ENCODE measurements at places on chromosomes 11 and 22. TPM values are rescaled to one million over a fixed set of nuclear protein-coding genes. Genes with fewer than 3 reads are reported as not detected.
A peak's percentile ranks its signal among the peaks of the same experiment; 100 is the strongest.

DNA sequence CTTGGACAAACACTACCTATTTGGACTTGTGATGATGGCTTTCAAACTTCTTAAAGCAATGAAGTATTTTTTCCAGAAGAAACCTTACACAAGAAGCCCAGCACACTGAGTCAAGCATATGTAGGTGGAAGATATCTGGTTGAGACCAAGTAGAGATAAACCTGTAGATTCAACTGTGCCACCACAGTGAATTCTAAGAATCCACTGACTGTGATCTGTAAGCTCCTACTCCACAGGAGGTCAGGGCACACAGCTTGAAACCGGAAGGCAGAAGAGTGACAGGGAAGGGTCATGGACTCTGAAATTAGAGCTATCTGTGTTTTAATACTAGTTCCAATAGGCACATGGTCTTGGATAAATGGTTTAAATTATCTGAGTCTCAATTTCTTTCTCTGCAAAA lies 404.5 kb downstream of the ETS1 start:
- DNase-seq: no peak

Gene AMBRA1
- 29.4 TPM for total RNA-seq

Gene EXPH5
- total RNA-seq: 2.0 TPM

Gene IL10RA
- total RNA-seq: 203 TPM

Gene TPBGL
- total RNA-seq: 0.78 TPM

DNA sequence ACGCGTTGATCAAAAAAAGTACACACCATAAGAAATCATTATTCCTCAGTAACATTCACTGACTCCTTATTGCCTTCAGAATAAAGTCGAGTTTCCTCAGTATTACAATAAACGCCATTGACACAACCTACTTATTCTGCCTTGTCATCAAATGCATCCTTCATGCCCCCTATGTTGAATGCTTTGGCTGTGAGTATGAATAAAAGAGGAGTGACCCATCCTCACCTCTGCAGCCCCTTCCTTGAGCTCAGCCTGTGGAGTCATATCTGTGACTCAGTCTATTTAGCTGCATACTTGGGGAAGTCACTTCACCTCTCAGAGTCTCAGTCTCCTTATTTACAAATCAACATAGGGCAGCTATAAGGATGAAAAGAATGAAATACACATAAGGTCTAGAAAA lies 65.1 kb downstream of the USP35 start:
- no peak for DNase-seq

DNA sequence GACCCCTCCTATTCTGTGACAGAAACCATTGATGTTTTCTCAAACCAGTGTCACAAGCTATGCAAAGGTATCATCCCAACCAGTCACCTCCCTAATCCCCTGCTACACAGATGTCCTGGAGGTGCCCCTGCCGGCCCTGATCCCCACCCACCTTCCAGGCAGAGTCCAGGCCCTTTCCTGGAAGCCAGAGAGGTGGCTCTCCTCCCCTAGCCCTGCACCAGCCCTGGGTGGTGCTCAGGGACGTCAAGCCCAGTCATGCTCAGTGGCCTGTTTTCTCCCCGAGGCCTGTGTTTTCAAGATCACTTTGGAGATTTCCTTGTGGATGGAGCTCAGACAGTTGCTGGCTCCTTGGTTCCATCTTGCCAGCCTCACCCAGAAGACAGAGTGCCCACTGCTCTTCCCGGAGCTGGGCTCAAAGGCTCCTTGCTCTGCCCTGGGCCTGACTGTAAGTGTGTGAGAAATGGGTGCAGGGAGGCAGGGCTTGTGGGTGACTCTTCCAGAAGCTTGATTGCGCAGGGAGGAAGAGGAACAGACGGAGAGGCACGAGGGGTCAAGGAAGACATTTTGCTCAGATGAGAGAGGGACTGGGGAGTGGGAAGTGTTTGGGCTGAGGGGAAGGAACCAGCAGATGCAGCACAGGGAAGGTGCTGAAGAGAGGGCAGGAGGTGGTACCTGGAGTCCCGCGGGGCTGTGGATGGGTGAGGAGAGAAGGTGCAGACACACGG lies 11.3 kb downstream of the P2RY6 start:
- peak; percentile 35 for DNase-seq

DNA sequence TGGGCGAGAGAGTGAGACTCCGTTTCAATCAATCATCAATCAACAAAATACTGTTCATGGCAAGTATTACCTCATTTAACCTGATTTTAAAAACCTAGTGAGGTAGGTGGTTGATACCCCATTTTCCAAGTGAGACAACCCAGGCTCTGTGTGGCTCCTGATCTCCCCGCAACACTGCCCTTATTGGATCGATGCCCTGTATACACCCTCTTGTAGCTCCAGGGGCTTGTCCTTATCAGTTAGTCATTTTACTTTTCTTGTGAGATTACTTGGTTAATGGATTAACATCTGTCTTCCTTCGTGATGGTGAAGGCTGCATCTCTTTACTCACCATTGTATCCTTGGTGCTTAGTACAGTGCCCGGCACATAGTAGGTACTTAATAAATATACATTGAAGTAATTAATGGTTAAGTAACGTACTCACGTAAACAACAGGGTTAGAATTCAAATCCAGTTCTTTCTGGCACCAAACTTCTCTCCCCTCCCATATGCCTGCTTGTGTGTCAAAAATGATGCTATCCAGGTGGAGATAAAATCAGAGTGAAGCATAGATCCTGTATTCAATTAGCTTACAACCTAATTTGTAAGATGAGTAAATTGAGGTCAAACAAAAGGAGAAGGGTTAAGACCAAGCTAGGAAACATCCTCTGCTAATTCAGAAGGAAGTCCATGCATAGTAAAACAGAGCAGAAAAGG lies 1.8 kb upstream of the PRG2 start:
- no peak for DNase-seq

GRCh38 chr22:41762980-41763779 lies 37.3 kb upstream of the CCDC134 start:
- no peak for DNase-seq

GRCh38 chr22:20531404-20532201 lies 24.2 kb downstream of the MED15 start:
- no peak for DNase-seq

- no peak for DNase-seq
These were observed 2093.5 kb downstream of the LRRC4C start for GRCh38 chr11:39365809-39366436.

Gene FXYD2
- total RNA-seq: 2.1 TPM

Gene C11orf42
- not detected for total RNA-seq

GRCh38 chr11:64450168-64450560 lies 91.2 kb downstream of the RPS6KA4 start:
- DNase-seq: no peak

DNA sequence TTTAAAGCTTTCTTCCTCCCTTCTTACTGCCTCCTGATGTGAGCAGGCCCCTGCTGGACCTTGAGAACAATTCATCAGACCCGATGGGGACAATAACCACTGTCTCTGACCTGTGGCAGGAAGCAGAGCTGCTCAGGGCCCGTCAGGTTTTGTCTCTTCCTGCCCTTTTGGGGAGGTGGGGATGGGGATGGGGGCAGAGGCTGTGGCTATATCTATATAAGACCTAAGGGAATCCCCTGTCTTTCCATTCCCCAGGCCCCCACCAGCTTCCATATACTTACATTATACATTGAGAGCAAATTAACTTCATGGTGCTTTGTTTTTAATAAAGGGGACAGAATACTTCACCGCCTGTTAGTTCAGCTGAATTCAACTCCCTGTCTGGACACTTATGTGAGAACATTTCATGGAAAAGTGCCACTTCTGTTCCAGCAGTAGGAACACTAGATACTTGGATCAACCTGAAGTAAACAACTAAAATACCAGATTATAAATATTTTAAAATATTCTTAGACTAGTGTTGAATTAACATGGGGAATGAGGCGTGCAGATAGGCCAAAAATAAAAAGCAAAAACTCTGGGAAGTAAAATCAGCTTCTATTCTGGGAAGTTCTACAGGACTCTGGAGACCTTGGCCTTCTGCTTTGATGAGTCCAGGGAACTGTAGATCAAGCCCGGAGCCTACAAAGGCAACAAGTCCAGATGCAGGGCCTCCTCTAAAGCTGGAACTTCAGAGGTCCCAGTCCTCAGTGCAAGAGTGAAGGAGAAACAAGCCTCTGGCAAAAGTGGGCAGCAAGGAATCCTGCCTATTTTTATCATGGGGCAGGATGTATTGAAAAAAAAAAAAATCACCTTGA lies 11.1 kb downstream of the ZP1 start:
- no peak for DNase-seq

DNA sequence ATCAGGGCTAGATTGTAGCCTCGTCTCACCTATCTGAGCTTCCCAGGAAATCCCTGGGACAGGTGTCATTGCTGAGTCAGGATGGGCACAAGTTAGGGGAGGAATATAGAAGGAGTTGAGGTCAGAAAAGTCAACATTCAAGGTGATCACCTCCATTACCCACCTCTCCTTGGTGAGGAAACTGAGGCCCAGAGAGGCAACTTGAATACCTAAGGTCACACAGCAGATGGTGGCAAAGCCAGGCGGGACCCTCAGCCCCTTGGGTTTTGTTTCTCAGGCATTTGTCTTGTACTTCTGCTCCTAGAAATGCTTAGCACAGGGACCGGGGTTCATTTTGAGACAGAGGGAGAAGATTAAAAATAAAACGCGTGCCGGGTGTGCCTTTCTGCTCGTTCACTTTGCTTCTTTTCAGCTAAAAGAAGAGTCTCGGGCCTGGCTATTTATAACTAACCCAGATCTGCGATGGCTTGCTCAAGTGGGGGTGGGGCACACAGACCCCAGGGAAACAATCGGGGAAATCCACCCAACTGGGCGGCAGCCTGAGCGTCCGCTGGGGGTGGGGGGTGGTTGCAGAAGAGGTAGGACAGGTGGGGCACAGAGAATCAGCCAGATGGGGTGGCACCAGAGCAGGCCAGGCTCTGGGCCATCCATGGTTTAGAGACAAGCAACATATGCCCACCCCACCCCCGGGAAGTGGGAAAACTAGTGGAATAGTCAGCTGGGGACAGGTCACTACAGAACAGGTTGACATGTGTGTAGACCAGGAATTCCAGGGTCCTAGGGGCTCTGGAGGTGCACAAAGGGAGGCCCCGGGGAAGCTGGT lies 3.9 kb upstream of the GNAZ start:
- DNase-seq: no peak

- DNase-seq: no peak
These were observed 566.1 kb upstream of the CHORDC1 start for GRCh38 chr11:90788961-90789360.

Gene LSP1
- 228 TPM for total RNA-seq

DNA sequence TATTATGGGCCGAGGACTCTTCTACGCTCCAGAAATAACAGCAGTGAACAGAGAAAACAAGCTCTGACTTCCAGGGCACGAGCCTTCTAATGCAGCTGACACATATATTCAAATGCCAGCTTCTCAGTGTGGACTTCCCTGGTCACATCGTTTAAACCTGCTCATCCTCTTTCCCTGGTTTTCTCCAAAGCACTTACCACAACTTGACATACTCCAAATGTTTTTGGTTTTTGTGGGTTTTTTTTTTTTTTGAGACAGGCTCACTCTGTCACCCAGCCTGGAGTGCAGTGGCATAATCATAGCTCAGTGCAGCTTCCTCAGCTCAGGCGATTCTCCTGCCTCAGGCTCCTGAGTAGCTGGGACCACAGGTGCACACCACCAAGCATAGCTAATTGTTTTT lies 105.5 kb downstream of the MICAL3 start:
- no peak for DNase-seq

Gene KCNJ5
- 0.05 TPM for total RNA-seq

- DNase-seq: no peak
These were observed 1228.6 kb downstream of the LRRC4C start for GRCh38 chr11:40230821-40231220.

DNA sequence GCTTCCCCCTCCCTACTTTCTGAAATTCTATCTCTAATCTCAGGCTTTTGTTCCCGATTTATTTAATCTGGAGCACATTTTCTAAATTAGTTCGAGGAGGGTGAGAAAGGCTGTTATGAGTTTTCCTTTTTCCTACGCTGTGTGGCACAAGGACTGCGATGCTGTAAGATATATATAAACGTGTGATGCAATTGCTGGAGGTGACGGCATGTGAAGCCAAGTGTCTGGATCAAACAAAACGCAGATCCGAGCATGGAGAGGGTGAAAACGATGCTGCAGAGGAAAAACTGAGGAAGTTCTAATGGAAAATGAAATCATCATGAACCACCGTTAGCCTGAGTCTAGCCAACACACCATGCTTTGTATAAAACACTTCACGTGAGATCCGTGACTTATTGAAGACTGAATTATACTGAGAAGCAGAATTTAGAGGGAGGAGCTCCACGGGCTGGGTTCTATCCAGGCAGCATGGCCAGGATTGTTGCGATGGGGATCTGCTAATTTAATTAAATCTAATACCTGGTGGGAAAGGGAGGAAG lies 4.4 kb downstream of the PKNOX2 start:
- no peak for DNase-seq

Gene PSMA1
- total RNA-seq: 175 TPM

Gene ABCG4
- 0.08 TPM for total RNA-seq

Gene HBG2
- not detected for total RNA-seq

DNA sequence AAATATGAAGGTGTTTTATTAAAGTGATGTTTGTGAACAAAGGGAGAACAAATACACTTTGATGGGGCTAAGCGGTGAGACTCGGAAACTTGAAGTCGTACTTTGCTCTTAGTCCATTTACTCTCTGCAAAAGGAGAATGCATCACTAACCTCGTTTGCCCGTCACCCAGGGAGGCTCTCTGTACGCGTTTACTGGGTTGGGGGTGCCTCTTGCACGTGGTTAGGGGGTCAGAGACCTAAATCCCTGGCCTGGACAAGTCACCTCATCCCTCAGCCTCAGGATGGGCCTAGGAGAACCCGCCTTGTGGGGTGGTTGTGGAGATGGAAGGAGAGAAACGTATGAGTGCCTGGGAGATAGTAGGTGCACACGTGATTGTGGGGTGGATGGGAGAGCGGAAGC lies 803 bp upstream of the IFT27 start:
- no peak for DNase-seq

- DNase-seq: no peak
These were observed 138.5 kb upstream of the SYT13 start for GRCh38 chr11:45424411-45425180.

Gene GRM5
- not detected for total RNA-seq

DNA sequence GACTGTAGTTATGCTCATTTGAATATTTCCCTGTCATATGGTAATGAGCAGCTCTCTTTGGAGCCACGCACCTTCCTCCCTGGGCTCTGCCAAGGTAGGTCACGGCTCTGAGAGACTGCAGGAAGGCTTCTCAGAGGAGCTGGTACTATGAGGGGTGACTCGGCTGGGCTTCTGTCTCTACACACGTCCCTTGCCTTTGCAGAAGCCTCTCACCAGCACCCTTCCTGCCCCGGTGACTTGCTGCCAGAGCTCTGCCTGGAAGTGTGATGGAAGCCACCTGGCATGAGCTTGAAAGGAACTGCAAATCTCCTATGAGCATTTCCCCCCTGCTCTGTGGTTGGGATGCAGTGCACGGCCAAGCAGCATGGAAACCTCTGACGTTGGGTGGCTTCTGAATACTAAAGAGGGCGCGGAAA lies 74.2 kb downstream of the KIRREL3 start:
- no peak for DNase-seq

GRCh38 chr11:5380740-5381342 lies 2.8 kb upstream of the OR51M1 start:
- DNase-seq: peak; percentile 21

DNA sequence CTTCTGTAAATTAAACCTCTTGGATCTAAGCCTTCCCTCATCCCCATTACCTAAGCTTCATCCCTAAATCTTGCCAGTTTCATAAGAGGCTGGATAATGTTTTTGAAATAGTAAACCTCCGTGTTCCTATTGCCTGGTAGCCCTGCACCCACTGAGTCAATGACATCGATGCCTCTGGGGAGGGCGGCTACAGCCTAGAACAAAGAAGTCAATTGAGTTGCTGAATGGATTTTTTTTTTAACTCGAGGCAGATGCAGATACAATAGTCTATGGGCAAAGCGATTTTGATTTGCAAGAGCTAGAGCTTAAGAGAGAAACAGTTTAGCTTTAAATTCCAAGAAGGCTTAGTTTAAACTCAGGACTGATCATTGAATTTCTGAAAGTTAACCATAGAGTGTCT lies 121.3 kb downstream of the NECTIN1 start:
- DNase-seq: no peak
